ENCODE measurements at places on chromosomes 3 and 15. TPM values are rescaled to one million over a fixed set of nuclear protein-coding genes. Genes with fewer than 3 reads are reported as not detected.

EIF4E3 gene
- 41.4 TPM for total RNA-seq

KLHL40 gene
- total RNA-seq = not detected

EAF1 gene
- total RNA-seq = 31.5 TPM

MCF2L2 gene
- total RNA-seq = 25.7 TPM

EPHB1 gene
- total RNA-seq = 3.5 TPM

DNA sequence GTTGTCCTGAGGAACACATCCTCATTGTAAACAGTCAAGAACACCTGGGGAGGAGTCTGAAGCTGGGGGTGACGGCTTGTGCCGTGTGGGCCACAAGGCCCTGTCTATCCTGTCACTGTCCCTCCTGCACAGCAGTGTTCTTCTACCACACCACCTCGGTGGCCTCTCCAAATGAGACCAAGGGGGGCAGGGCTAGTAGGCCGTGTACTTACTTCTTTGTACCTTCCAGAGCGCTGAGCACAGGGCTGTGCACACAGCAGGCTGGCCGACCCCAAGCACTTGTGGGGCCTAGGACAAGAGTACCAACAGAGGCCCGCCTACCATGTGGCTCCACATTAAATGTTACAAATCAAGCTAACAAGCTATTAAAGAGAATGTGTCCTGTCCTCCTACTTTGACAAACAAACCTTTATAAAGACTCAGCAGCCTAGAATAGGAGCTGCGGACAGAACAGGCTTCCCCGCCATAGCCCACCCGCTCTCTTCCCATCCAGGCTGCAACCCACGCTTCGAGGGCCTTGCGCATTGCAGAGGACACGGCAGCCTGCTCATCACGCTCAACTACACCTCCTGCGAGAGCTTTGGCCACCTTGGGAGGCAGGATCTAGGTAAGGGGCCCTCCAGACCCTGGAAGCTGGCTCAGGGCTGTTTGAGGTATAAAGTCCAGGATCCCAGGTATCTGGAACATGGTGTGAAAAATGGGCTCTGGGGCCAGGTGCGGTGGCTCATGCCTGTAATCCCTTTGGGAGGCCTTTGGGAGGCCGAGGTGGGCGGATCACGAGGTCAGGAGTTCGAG lies 30.5 kb downstream of the MELTF start:
- DNase-seq = no peak

DNA sequence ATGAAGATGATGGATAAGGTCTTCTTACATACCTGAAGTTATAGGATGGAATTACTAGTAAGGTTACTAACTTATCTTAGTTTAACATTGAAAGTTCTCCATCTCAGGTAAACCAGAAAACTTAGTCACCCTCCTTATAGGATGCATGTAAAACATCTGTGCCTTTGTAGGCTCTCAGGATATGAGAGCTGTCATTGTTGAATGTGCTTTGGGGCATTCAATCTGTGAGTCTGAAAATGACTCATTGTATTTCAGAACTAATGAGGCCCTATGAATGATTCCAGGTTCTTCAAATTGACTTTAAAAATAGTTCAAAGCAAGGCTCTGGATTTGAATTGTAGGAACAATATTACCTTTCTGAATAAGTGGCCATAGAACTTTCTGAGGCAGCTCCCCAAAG lies 237.7 kb upstream of the AZI2 start:
- no peak for DNase-seq

DNA sequence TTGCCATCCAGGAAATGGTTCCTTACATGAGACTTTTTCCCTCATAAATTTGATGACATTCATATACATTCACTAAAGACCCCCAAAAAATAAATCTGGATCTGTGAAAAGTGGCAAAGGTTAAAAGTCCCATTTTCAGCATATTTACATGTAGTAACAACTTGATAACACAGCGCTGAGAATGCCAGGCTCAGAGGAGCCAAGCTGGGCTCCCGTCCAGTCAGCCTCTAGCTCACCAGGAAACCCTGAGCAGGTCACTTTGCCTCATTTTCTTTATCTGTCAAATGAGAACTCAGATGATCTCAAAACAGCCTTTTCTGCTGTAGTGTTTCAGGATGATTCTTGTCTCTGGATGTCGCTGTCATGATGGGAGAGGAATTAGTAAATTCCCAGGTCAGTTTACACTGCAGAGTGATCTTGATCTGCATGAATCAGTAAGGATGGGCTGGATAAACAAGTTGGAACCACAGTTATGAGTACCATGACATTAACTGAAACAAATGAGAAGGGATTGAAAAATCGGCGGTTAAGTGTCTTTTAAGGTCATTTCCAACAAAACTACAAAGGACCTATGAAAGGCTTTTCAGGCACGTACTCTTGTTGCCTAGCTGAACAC lies 82.8 kb downstream of the PPARG start:
- no peak for DNase-seq

- no peak for DNase-seq
Measured at GRCh38 chr15:69794645-69795469, 302.9 kb downstream of the TLE3 start.

- DNase-seq = no peak
Measured at GRCh38 chr15:86611417-86612040, 531.9 kb downstream of the AGBL1 start.

- no peak for DNase-seq
Measured at GRCh38 chr3:138673641-138674530, 65.3 kb downstream of the FAIM start.

Measured in T-helper 17 cell (primary cell).